AG09309 (cell line): ENCODE measurements at places on chromosomes 2 and 18.

GRCh38 chr2:142716463-142717242 is 160.8 kb upstream of the KYNU start:
- DNase-seq = no peak

DNA sequence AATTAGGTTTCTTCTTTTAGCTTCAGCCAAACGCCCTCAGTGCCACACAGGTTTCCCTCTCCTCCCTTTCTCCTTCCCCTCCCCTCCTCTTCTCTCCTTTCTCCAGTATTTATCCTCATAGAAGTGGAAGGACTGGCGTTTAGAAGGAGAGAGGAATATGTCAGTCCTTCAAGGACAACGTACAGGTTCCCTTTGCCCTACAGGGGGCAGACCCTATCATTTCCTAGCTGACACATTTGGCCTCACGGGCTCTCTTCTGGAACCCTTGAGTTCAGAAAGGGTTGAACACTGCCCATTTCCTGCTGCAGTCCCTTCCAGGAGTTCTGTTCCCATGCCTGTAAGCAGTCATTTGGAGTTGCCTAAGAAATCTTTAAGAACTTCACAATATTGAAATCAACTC is 46.1 kb downstream of the CDCA7 start:
- no peak for DNase-seq

DNA sequence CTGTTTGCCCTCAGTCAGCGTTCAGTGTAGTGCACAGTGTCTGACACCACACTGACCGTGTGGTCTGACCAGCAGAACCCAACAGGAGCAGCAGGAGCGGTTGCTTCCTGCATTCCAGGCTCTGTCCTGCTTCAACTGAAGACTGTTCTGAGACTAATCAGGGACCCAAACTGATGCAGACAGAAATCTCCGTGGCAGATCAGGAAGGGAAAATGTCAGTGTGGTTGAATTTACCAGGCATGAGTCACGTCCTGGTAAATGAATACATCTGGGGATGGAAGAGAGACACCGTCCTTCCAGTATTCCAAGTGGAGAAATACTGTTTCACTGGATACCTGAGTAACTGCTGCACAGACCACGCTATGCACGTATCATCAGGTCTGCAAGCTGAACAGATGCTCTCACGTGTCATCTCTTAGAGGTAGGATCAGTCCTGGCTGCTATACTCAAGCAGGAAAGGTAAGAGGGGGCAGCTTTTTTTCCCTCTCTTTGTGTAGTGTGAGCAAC is 223.6 kb upstream of the EPAS1 start:
- DNase-seq = peak; percentile 97

DNA sequence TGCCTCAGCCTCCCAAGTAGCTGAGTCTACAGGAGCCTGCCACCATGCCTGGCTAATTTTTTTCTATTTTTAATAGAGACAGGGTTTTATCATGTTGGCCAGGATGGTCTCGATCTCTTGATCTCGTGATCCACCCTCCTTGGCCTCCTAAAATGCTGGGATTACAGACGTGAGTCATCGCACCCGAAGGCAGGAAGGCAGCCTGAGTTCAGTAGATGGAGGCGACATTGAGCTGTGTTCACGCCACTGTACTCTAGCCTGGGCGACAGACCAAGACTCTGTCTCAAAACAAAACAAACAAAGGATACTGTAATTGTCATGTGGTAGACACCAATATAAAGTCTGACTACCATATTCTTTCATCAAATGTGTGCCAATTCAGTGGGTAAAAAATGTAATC is 500.9 kb upstream of the DSEL start:
- no peak for DNase-seq
